ENCODE measurements at places on chromosomes 4 and X.

DNA sequence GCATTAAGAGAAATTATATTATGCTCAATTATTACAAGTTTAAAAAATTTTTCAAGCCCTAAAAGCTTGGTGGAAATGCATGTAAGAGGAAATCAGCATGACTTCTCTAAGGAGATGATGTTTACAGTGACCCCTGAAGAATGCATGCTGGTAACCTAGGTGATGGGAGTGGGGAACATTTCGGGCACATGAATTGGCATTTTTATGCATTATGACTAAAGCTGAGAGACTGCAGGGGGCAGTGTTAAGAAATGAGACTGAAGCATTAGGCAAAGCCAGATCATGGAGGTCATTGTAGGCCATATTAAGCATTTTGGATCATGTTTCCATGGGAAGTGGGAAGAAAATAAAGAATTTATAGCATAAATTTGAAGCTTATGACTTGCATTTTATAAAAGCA is 421.3 kb downstream of the FAT4 start:
- no peak for DNase-seq

- no peak for DNase-seq
These were observed 18.6 kb downstream of the ATP8A1 start for GRCh38 chr4:42638321-42638720.

DNA sequence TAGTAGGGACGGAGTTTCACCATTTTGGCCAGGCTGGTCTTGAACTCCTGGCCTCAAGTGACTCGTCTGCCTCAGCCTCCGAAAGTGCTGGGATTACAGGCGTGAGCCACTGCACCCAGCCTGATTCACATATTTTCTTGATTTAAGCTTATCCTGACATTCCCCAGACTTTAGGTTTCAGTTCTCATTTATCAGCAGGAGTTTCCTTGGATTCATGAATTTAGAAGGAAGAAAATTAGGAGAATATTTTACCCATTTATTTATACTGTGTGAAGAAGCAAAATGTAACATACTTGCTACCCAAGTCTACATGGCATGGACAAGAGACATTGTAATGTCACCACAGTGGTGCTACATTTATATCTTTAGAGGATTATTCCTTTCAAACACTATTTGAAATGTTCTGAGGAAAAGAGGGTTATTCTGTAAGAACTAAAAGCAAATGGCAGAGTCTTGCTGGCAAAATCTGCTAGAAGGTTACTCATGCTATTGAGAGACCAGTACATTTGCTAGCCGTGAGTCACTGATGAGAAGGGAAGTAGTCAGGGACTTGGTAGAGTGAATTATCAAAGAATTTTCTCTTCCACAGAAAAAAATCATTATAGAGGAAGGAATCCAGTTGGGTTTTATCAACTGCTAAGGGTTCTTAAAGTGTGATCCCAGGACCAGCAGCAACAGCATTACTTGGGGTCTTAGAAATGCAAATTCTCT is 26.1 kb upstream of the CFAP299 start:
- DNase-seq = no peak

DNA sequence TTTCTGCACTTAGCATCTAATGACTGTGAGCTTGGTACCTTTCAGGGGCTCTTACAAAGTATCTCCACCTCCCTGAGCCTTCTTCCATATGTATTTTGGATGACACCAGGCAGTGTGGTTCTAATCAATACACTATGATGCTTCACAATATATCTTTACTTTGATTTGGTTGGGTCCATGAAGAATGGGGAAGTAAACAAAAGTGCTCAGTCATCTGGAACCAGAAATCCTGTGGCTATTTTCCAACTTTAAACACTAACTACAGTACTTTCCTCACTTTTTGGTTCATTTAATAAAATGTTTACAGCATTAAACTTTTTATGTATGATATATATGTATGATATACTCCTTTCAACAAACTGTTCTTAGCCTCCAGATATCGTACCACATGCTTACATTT is 216.4 kb upstream of the AFF2 start:
- DNase-seq = no peak

GRCh38 chr4:57093845-57094831 is 16.0 kb downstream of the IGFBP7 start:
- no peak for DNase-seq

GRCh38 chr4:108191269-108191914 is 22.7 kb upstream of the LEF1 start:
- no peak for DNase-seq

DNA sequence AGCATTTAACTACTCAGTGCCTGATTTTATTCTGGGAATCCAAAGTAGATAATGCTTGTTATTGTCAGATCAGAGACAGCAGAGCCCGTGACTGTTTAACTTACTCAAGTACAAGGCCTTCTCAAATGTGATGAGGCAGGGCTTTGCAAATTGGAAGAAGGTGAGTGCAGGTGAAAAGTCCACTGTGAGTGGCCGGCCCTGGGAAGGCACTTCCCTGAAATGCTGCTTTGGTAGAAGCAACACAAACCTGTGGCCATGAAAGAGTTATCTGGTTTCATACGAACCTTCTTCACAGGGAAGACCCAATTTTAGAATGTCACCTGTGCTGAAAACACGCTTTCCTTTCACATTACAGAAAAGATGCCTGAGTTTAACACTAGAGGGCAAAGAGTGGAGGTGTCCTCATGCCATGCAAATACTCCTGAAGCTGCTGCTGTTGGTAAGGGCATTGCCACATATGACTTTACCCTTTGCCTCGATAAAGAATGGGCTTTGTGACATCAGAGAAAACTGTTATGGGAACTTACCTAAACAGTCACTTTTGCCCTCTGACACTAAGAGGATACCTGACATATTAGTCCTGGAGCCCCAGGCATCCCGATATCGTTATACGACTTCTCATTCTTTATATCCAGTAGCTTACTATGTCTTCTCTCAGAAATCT is 8.0 kb downstream of the PPARGC1A start:
- DNase-seq = no peak

GRCh38 chr4:73019462-73020047 is 50.0 kb downstream of the COX18 start:
- DNase-seq = no peak

DNA sequence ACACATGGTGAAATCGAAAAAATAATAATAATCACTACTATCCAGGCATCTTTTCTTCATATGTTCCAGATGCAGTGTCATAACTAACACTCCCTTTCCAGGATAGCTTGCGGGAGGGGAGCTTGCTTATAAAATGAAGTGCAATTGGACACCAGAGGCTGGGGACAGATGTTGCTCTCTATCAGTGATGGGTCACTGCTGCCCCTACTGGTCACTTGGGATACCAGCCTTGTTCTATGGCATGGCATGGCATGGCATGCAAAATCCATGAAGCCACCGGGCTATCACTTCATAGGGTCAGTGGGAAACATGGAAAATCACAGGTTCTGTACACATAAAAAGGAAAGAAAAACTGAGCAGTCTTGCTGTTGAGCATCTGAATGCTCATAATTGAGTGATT is 168.1 kb downstream of the GLRA2 start:
- DNase-seq = no peak

- no peak for DNase-seq
These were observed 114.2 kb downstream of the CDS1 start for GRCh38 chr4:84697159-84697558.

- DNase-seq = no peak
These were observed 78.5 kb downstream of the PRDM5 start for GRCh38 chr4:120843849-120844527.

GRCh38 chr4:64384237-64385203 is 24.7 kb downstream of the TECRL start:
- DNase-seq = no peak

DNA sequence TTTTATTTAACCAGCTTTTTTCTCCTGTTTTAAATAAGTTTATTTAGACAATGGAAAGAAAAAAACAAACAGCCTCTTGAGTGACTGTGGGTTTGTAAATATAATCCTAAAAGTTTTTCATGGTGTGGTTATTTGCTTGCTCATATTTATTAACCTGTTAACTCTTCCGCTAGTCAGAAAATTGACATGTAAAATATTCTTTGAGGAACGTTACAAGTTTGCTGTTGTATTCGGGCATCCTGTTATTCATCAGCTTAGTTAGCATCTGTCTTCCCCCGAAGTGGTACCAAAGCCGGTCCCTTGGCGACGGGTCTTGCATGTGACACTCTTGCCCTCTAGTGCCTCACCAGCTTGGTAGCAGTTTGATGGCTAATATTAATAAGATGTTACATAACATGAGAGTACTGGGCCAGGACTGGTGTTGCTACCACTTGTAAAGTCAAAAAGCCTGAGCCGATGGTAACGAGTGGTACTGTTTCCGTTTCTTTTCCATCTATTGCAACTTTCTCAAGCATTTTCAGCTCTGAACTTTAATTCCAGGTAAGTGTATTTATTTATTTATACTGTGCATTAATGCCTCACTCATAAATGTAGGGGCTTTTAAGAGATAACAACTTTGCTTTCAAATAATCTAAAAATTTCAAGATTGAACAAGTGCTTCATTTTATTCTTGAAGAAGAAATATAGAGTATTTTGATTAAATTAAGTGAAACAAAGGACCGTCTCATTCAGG is at the start of gene NDST3:
TSS of gene NDST3 (plus strand) at position 434 of the 733 bp plus-strand sequence. CDS start 19,425 bp downstream, outside the sequence.
- DNase-seq = no peak

DNA sequence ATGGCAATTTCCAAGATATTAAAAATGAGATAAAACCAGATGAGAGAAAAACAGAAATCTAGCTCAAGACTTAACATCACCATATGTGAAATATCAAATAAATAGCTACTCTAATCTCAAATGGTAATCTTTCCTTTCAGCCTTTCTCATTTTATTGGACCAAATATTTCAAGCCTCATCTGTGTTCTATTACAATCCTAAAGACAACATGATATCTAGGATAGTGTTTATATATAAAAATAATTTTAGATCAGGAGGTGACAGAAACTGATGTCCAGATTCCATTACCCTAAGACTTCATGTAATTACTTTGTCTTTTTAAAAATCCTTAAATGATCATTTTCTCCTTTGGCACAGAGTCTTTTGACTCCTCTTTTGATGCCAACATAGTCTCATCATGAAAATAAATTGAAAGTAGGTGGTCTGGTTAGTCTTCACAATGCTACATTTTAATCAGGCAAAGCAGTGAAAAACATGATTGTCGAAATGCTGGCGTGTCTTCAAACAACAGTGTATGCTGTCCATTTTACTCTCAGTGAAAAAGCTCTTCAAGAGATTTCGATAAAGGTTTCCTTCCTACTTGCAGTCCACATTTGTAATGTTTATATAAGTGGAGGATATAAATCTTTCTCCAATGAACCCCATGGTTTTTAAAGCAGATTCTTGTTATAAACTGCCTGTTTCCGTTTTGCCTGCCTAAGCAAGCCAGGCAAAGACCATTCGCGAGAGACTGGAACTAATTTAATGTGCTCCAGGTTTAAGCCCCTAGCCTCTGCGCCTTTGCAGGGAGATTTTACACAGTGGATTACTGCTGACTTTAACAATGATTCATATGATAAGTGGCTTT is 169.8 kb downstream of the SCFD2 start:
- no peak for DNase-seq
